Hematopoietic multipotent progenitor cell treated with erythropoietin and hydrocortisone succinate and interleukin-3 and kit ligand, for 8 days (in vitro differentiated cells): ENCODE measurements at places on chromosomes 5 and 9.

GRCh38 chr5:158880483-158881001 is 219.2 kb downstream of the EBF1 start:
- DNase-seq, result no peak

DNA sequence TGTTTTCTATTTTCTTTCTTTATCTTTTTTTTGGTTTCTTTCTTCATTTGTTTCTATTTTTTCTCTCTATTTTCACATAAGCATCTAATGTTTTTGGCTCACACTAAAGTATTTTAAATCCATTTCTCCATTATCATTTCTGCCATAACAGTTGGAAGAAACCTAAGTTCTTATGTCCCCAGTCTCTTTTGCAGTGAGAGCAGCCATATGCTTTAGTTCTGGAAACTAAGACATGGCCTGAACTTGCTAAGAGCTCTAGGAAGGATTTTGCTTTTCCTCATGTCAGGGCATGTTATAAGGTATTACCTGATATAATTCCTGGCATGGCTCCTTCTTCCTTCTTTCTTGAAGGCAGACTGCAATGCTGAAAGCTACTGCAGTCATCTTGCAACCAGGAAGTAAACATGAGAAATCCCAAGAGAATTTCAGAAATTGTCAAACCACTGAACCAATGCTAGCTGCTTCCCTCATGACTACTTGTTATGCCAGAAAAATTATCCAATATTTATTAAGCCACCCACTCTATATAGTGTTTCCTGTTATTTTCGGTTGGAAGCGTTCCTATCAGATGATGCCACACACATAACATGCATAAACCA is 171.1 kb downstream of the TAF11L14 start:
- DNase-seq, result no peak

DNA sequence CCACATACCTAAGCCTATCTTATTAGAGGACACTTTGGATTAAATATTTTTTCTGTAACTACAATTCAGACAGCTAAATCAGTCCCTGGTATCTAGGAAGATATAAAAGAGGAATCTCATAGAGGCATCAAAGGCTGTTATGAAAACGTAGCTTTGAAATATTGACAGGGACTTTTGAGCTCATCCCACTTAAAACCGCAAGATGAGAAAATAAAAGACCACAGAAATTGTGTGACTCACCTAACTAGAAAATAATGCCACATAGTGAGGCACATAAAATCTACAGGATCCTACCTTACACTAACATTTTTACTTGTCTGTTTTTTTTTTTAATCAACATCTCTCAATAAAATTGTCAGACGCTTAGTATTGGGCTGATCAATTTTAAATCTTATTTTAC is 686.5 kb upstream of the COX7C start:
- no peak for DNase-seq

DNA sequence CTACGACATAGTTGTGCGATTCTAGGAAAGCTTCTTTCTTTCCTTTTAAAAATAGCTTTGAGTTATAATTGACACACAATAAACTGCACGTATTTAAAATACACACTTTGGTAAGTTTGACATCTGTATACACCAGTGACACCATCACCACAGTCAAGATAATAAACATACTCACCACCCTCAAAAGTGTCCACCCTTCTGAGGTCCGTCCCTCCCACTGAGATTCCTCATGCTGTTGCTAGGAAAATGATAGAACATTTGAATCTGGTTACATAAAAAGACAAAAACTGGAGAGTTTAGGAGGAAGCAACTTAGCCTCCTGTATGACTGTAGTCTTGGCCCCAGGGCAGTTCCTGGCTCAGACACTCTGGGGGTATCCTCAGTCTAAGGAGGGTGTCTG is 17.2 kb downstream of the S100Z start:
- DNase-seq, result no peak

DNA sequence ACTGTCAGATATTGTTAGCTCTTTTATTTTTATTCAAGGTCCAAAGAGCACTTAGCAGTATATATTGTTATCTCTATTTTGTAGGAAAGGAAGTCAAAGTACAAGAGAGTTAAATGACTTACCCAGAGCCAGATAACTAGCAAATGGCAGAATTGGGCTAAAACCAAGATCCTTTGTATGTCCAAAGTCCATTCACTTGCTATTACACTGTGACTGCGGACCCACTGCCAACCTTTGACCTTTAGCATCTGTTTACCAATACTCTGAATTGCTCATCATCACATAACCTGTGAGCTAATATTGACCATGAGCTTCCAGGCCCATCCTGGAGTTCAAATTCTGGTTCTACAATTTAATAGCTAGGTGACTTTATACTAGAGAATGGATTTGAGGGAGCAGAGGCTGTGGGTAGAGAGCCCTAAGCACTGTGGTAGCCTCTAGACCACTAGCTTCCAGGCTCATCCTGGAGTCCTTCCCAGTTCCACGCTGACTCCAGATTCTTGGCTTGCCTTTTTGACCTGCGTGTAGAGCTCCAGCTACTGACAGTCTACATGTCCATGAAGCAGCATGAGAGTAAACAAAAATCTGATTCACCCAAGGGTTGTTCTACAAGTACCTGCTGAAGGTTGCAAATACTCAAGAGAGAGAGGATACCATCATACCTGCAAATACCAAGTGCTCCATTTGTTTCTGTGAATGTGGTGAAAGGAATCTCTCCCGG is 424.0 kb downstream of the SH3GL2 start:
- DNase-seq, result no peak

DNA sequence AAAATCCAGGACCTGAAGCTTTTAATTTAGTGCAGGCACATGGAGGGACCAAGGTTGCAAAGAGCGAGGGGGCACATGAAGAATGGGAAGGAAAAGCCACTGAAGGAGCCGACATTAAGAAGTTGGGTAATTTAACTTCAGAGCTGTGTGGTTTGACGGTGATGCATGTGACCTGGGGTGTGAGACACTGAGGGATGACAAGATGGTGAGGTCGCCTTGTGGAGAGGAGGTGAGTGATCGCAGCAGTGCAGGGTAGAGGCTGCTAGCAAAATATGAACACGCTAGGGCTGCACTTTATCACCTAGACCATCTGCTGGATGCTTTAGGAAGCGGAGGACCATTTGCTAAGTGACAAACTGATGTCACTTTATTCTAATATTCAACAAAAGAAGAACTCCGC is 339.0 kb upstream of the KIF2A start:
- no peak for DNase-seq

GRCh38 chr9:99490729-99491128 is 268.6 kb downstream of the SEC61B start:
- no peak for DNase-seq

GRCh38 chr9:99341686-99342085 is 119.6 kb downstream of the SEC61B start:
- DNase-seq, result no peak

DNA sequence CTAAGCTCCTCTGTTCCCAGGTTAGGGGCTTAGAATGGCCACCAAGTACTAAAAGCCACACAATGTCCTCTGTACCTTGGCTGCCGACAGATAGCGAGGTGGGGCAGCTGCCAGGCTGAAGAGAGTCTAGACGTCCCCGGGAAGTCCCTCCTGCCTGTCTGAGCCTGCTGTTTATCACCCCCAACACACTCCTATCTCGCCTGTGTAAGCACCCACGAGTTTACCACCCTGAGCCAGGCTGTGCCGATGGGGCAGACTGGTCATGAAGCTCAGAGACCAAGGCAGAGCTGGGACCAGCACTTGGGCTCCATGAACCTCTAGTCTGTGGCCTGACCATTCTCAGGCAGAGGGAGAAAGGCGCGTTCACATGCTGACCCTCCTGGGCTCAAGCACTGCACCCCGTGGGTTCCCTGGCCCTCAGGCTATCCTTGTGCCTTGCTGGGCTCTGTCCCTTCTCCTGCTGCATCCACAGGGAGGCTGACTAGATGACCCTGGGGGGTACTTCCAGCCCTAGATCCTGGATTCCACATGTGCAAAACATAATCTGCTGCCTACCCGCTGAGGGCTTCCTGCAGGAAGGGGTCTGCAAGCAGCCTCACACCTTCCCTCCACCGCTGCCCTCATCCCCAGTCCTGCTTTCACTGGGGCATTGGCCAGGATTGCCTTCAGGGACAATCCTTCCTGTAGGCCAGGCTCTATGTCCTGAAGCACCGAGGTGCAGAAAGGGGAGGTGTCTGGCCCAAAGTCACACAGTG is 18.6 kb upstream of the SLC25A51 start:
- DNase-seq, result peak; percentile 92

GRCh38 chr5:36915653-36916052 is 39.1 kb downstream of the NIPBL start:
- no peak for DNase-seq

- no peak for DNase-seq
Measured at GRCh38 chr5:8462565-8462964, 593.6 kb downstream of the MTRR start.

GRCh38 chr9:133979273-133979920 is 12.7 kb downstream of the VAV2 start:
- DNase-seq, result no peak

DNA sequence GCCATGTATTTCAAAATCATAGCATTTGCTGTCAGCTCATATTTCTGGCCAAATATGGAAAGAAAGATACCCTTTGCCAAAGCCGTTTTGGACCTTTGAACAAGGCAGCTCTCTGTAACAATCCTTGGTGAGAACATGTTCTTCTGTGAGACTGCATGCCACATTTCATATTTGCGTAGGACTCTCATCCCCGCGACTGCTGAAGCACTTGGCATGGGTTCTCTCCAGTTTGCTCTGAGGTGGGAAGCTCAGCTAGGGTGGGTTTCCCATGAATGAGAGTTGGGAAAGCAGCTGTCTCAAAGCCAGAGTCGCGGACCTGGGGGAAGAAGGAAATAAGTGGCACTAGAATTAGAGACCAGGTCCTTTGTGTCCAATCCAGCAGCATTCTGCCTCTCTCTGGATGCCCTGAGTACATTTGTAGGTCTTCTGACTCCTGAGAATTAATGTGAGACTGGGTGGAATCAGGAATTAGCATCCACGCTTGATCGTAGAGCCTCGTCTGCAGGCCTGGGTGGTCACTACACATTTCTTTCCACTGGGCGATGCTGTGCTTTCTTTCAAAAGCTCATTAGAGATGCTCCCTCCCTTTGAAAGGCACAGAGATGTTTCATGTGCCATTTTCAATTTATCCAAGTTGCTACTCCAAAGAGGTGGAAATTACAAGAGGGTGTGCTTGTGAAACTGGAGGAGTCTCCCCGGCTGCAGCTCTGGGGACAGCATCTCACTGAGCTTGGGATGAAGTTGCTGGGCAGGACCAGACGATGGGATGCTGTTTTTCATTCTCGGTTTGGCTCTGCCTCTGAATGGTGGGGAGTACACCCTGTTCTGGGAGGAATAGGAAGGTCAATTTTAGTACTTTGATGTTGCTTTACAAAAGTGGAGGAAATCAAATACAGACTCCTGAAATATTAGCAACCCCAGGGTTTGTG is 197.2 kb downstream of the GADD45G start:
- no peak for DNase-seq

DNA sequence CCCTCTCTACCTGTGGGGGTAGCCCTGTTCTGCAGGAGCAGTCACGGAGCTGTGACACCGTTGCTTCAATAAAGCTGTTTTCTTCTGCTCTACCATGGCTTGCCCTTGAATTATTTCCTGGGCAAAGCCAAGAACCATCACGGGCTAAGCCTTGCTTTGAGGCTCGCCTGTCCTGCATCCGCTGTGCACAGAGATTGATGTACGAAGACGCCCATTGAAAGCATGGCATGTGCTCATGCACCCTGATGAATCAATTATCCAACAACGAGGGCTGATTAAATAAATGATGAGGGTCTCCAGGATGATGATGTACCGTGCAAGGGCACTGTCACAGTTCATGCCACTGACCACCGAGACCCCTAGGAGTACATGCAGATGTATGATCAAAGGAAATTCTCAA is 20.7 kb downstream of the PTGES start:
- no peak for DNase-seq

DNA sequence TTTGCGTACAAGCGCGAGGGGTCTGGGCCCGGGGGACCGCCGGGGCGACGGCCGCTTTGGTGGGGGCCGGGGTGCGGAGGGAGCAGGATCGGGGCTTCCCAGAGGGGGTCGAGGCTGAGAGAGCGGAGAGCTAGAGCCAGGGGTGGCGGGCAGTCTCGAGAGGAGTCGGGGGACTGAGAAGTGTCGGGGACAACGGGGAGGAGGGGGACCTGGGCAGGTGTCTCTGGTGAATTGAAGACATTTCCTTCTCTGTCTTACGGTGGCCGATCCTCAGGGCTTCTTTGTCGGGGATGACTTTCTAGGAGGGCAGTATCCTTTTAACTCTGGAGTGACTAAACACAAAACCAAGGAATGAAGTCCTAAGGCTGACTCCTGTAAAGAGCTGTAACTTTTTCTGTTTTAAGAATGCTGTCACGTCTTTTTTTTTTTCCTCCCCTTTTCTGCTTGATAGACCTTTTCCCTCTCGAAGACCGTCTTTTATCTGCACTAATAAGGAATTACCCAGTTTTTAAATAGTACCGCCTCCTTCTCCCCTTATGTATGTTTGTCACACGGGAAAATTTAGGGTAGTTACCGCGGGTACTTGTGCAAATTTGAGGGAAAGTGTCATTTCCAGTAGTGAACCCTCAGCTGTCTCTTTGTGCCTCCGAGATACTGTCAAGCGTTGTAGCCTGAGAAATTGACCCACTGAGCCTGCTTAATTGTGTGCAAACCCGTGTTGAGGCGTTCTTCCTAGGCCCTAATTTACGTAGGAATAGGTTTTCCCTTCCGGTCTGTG is 822 bp downstream of the DENND4C start:
- DNase-seq, result peak; percentile 31
